ENCODE measurements at places on chromosomes 12 and 14. TPM values are rescaled to one million over a fixed set of nuclear protein-coding genes. Genes with fewer than 3 reads are reported as not detected.

The APOF gene
- not detected for total RNA-seq

The AICDA gene
- total RNA-seq, result not detected

The GDF3 gene
- total RNA-seq, result not detected

The STX2 gene
- total RNA-seq, result 12.4 TPM

The CCDC91 gene
- 33.5 TPM for total RNA-seq

The KTN1 gene
- 226 TPM for total RNA-seq

The CLEC14A gene
- 18.6 TPM for total RNA-seq

The TMEM30B gene
- total RNA-seq, result 34.0 TPM

The RNASE2 gene
- total RNA-seq, result 1.1 TPM

The PAX9 gene
- total RNA-seq, result 2.1 TPM

The SERPINA4 gene
- not detected for total RNA-seq

The IFNG-AS1 gene
- total RNA-seq, result 0.49 TPM

The ZNF385A gene
- 88.4 TPM for total RNA-seq

The GRIP1 gene
- total RNA-seq, result 31.1 TPM

The PRPH gene
- 1.7 TPM for total RNA-seq

The KRT3 gene
- not detected for total RNA-seq

The CCDC175 gene
- not detected for total RNA-seq

The FOXA1 gene
- 126 TPM for total RNA-seq

The SPIC gene
- total RNA-seq, result not detected

The NOVA1 gene
- 18.9 TPM for total RNA-seq

The VWF gene
- total RNA-seq, result 173 TPM

The BMAL2 gene
- total RNA-seq, result 7.6 TPM

The KRT75 gene
- not detected for total RNA-seq

The CLEC2B gene
- total RNA-seq, result 8.7 TPM

The ABHD4 gene
- 33.7 TPM for total RNA-seq

The MIPOL1 gene
- 30.8 TPM for total RNA-seq

The KRT6C gene
- 0.39 TPM for total RNA-seq

The SELPLG gene
- total RNA-seq, result 4.3 TPM

The SLC24A4 gene
- 0.75 TPM for total RNA-seq

The CACNA1C gene
- 30.1 TPM for total RNA-seq
